ENCODE measurements at places on chromosomes 4 and X.

GRCh38 chrX:360496-361150 lies 26.1 kb downstream of the PPP2R3B start:
- DNase-seq = no peak

- DNase-seq = no peak
Observed at GRCh38 chr4:105878668-105879067, 16.6 kb upstream of the NPNT start.

GRCh38 chr4:119597377-119597776 lies 31.2 kb downstream of the PDE5A start:
- no peak for DNase-seq

DNA sequence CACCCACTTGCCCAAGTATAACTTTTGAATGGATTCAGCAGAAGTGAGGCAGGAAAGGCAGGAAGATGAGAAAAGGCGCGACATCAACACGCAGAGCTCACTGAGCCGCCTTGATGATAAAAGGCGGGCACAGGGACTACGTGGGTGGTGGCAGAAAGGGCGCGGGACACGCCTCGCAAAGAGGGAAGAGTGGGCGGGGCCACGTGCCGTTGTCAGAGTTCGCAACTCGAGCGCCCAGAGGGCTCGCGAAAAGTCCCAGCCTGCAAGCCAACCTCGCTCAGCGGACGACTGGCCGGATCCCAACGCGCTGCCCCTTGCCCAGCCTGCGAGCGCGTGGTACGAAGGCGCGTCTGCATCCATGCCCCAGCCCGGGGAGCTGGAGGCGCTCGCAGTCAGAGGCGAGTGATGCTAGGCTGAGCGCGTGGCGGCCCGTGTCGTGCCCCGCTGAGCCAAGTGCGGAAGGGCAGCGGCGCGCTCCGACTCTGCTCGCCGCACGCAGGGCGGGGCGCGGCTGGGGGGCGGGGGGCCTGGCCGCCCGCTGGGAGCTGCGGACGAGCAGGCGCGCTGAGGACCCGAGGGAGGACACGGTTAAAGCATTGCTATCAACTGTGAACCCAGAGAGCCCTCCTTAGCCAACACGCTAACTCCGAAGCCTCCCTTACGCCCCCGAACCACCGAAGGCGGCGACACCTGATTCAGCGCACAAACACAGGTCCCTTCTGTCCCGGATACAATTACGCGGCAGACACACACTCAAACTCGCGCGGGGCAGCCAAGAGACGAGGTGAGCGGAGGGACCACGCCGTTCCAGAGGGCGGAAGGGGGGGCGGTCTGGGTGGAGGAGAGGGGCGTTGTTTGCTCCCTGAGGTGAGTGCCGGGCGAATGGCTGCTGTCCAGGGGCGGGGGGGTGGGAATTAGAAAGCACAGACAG lies at the start of gene UGT8:
Gene UGT8, plus strand, starts transcription at position 617 of the 931 bp plus-strand sequence. CDS start 24,074 bp downstream, outside the sequence.
- peak; percentile 19 for DNase-seq

GRCh38 chr4:23866450-23867075 lies 23.3 kb downstream of the PPARGC1A start:
- no peak for DNase-seq

DNA sequence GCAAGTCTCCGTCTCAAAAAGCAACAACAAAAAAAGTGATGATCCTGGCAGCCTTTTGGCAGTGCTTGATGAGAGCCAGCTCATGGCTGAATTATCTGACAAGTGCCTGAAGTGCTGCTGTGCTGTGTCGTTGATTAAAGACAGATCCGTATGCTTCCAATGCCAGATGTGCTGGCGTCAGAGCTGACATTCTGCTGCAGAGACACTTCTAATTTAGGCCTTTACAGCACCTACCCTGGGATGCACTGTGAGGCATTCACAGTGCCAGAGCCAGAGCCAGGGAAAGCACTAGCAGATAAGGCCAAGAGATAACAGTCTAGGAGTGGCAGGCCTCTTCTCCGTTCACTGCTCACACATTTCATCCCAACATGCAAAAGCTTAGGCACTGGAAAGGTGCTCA lies 995.5 kb downstream of the RAB28 start:
- no peak for DNase-seq

DNA sequence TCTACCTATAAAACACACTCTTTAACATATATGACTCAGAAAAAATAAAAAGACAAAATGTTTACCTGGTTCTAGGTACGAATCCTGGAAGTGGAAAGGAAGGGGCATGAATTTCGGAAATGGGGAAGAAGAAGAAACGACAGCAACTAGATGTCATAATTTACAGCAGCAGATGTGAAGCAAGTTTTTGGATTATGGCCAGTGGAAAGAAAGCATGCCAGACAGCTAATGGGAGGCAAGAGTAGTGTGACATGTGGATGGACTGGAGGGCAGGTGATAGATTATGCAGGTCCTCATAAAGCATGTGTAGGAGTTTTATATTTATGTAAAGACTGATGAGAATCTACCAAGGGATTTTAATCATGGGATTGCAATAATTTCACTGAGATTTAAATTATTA lies 279.0 kb upstream of the TACR3 start:
- DNase-seq = no peak

DNA sequence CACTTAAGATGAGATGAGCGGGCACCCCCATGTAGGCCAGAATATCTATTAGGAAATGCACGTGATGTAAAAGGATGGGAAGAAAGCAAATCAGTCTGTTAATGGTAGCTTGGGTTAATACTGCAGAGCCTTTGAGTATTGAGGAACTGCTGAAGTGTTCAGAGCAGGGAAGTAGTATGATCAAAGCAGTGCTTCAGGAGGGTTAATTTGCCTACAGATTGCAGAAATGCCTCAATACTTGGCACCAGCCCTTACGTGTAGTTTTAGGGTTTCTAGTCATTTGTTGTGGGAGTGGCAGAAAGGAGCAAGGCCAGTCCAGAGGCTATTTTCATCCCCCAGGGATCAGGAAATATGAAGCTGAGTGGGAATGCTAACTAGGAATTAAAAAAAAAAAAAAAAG lies 19.7 kb downstream of the ZFX start:
- DNase-seq = no peak

- no peak for DNase-seq
Observed at GRCh38 chr4:144583658-144584057, 62.3 kb upstream of the HHIP start.

GRCh38 chr4:144283526-144283925 lies 143.0 kb upstream of the GYPA start:
- DNase-seq = no peak

DNA sequence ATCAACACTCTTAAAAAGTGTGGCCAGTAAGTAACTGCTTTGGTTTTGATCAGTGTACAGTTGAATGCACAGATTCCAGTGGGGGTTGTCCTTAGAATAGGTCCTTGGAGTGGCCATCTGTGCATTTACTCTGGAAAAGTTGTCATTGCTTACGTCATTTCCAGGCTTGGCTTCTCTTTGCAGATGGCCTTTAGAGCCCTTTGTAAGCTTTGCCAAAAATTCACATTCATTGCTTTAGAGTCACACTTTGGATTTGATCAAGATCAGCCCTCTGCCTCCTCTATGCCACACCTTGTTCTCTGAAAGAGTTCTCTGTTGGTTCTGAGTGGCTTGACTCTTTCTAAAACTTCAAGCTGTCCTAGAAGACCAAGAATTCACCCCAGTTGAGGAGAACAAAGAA lies 83.9 kb downstream of the MAMLD1 start:
- DNase-seq = no peak

- DNase-seq = peak; percentile 60
Observed at GRCh38 chr4:41216294-41217019, 2.1 kb upstream of the APBB2 start.

- no peak for DNase-seq
Observed at GRCh38 chr4:112031712-112032328, 113.4 kb upstream of the FAM241A start.

DNA sequence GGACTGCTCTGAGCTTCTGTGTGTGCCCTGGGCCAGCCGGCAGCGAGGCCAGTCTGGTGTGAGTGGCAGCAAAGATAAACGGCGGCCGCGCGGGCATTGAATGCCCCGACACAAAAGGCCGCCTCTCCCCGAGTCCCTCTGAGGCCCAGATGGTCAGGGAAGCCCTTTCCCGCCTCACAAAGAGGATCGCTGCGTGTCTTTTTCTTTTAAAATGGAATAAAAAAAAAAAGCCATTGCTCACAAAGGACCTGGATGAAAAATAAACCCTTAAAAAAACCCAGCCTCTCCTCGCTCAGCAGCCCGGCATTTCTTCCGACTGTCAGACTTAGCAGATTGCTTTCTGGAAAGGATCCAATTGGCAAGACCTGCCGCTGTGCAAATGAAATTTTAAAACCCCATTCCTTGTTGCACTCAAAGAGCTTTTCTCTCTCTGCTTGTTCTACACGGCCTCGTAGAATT lies 578.7 kb downstream of the BCOR start:
- DNase-seq = no peak

DNA sequence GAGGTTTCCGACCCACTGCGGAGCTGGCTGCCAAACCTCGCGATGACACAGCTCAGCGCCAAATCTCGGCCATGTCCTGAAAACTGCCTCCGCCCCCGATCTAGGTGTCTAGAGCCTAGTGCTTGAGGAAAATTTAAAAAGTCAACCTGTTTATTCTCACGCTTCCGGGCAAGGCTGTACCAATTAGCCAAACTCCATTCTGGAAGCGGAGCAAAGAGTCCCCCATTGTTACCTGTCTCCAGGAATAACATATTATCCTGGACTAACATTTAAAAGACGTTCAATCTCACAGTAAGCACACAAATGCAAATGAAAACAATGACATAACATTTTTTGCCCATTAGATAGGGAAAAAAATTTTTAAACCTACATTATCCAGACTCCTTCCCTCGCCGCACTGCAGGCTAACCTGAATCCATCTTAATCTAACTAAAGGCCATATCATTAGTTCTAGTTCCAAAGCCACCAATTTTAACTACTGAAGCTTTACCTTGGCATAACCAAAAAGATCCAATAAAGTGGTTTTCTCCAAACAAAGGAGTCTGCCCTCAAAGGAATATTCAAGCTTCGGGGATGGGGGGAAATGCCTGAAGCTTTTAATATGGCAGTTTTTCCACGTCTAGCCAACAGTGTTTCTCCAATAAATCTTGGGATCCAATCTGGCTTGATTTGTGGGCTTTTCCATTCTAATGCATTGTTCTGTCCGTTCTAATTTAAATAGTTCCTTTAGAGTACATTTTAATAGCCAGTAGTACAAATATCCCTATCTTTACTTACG lies 1.9 kb downstream of the HUWE1 start:
- no peak for DNase-seq

- no peak for DNase-seq
Observed at GRCh38 chr4:6852582-6852981, 57.0 kb upstream of the TBC1D14 start.

DNA sequence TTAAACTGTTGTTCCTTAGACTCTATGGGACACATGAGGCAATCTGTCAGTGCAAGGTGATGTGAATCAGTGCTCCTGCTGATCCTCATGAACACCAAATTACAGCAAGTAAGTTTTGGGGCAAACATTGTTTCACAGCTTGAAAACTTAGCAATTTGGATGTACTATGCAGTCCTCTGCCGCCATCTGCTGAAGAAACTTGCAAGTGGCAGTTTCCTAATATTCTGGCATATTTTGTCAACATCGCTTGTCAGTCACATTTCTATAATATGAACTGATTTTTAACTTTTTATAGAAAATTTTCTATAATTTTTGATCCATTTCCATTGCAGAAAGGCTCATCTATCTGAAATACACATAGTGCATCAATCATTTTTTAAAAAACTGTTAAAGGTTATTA lies 56.3 kb downstream of the ZAR1 start:
- no peak for DNase-seq

- no peak for DNase-seq
Observed at GRCh38 chr4:98518559-98519267, 139.7 kb downstream of the TSPAN5 start.

DNA sequence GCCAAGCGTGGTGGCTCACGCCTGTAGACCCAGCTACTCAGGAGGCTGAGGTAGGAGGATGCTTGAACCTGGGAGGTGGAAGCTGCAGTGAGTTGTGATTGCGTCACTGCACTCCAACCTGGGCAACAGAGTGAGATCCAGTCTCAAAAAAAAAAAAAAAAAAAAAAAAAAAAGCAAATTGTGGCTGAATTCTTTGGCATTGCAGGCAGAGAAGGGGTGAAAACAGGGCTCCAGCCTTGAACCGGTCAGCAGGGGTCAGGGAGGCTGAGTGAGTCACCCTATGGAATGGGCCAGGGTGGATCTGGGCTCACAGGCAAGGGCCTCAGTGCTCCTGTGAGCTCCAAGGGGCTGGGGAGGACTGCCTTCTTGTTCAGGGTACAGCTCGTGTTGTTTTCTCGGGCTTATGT lies 13.2 kb upstream of the FAM3A start:
- no peak for DNase-seq

DNA sequence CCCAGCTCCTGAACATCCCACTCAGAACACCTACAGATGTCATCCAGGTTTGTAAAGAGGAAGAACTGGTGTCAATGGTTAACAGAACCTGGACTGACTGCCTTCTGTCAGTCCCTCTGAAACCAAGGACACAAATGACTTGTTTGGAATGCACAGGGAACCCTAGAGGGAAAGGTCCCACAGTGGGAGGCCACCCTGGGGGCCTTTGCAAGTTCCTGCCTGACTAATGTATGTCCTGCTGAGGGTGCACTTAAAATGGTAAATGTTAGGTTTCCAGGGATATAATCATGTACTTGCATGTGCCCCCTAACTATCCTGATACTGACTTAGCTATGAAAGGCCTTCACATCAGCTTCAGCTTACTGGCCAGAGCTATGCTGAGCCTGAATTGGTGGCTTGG lies 15.0 kb upstream of the XAGE2 start:
- DNase-seq = no peak

DNA sequence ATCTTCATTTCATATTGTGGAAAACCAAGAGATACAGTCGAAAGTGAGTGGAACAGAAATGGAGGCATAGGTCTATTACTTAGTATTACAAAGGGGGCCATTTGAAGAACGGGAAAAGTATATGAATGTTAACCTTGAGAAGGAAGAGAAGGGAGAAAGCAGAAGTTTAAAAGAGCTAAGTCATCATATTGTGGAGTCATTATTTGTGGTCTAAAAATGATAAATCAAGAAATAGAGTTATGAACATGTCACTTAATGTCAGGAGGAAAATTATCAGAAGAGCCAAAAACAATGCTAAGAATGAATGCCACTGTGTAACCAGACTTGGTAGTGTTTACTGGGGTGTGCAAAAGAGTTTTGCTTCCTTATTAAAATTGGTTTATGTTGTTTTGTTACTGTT lies 589.5 kb upstream of the LCORL start:
- DNase-seq = no peak

- DNase-seq = no peak
Observed at GRCh38 chr4:182369211-182369610, 126.0 kb downstream of the TENM3 start.

GRCh38 chr4:116143198-116143597 lies 942.2 kb downstream of the TRAM1L1 start:
- DNase-seq = no peak

GRCh38 chr4:187414716-187415115 lies 580.9 kb upstream of the ZFP42 start:
- no peak for DNase-seq

Measured in stimulated activated CD8-positive, alpha-beta memory T cell treated with anti-CD3 and anti-CD28 coated beads, Interleukin-7, amount 100 ng/mL, for 48 hours (primary cell).